ENCODE measurements at places on chromosomes 7 and 10.

DNA sequence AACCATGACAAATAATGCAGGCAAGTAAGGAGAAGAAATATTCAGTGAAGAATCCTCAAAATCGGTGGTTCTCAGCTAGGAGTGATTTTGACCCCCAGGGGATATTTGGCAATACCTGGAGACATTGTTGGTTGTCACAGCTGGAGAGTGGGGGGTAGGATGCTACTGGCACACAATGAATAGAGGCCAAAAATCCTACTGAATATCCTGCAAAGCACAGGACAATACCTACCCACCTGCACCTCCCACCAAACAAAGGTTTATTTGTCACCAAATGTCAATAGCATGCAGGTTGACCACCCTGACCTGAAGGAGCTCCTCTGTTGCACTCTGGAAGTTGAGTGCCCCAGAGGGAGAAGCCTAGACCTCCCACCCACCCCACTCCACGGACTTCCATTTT, 1028.6 kb downstream of the CNTNAP2 start:
- DNase-seq = no peak

DNA sequence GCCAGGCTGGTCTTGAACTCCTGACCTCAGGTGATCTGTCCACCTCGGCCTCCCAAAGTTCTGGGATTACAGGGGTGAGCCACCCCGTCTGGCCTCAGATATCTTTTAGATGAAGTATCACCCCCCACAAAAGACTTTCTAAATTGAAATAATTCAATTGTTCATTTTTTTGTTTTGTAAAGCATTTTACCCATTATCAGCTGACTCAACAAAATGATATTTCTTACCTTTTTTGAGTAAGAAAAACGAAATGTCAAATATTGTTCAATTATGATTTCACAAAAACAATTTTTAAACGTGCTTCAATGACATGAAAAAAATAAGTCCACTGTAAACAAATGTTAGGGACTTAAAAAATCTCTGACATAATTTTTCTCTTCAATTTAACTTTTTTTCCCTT, 822 bp upstream of the PRPF18 start:
- DNase-seq = no peak

- no peak for DNase-seq
Measured at GRCh38 chr10:113357681-113358300, 195.1 kb upstream of the HABP2 start.

DNA sequence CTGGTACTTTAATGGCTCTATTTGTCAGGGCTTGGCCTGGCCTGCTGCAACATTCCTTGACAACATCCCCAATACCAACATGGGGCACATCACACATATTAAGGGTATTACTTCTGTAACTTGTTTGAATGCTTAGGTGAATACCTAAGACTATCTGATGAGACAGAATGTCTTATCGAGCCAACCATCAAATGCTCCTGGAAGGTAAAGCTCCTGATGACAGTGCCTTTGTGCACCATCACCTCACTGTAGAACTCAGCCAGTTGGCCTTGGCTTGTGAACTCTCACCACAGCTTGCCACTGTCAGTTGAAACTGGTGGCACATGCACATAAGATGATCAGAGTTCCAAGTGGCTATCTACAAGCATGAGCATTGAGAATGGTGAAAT, 3.7 kb upstream of the MYO1G start:
- no peak for DNase-seq

GRCh38 chr10:22704942-22705341, 9.4 kb downstream of the PIP4K2A start:
- DNase-seq = no peak

- DNase-seq = no peak
Measured at GRCh38 chr10:5428133-5428532, 15.8 kb downstream of the NET1 start.

DNA sequence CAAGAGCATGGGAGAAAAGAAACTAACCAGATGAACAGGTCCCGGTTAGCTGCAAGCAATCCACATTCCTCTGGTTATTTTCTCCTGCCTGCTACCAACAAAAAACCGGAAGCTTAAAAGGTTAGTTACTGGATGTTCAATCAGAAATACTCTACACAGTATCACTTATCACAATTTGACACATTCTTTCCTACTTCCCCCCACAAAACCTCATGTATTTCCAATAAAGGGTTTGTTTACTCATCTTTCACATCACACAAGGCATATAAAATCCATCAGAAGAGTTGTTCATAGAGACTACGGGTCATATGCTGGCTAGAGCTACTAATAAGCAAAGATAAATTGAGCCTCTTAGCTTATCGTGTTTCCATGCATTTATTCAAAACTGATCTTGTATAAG, 4.8 kb downstream of the SLC25A28 start:
- no peak for DNase-seq

DNA sequence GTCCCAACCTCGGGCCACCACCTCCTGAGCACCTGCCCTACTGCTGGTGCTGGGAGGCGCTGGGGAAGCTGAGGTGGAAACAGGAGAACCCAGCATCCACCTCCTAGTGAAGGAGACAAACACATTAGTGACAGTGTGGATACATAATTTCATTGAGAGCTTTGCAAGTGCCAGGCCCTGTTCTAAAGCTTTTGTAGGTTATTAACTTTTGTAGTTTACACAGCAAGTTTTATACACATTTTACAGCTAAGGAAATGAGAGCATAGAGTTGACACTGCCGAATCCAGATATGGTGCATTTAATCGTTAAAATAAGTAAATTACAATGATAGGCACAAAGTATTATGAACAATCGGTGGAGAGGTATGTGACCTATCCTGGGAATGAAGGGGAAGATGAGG, 466.1 kb upstream of the C7orf33 start:
- DNase-seq = no peak

- DNase-seq = no peak
Measured at GRCh38 chr7:14045651-14046050, 56.2 kb upstream of the ETV1 start.
